Activated T-helper 9 cell treated with anti-CD3 and anti-CD28 coated beads, Interleukin-2, amount 50 U/mL, for 16 hours (primary cell): ENCODE measurements at places on chromosomes 3 and 15.

DNA sequence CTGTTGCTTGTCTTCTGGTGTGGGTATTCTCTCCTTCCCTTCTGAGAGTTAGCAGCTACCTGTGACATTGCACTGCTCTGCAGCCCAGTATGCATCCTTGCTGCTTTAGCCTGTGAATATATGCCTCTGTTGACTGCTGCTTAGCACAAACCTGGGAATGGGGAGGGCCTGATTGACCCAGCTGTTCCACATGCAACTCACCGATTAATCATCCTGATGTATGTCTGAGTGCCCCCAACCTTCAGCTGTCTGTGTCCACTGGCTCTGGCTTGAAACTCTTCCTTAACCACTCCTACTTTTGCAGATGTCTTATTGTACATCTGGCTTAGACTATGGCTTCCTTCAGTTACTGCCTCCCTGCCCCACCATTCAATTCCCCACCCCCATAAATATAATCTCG is 119.1 kb downstream of the RASA2 start:
- DNase-seq, result no peak

DNA sequence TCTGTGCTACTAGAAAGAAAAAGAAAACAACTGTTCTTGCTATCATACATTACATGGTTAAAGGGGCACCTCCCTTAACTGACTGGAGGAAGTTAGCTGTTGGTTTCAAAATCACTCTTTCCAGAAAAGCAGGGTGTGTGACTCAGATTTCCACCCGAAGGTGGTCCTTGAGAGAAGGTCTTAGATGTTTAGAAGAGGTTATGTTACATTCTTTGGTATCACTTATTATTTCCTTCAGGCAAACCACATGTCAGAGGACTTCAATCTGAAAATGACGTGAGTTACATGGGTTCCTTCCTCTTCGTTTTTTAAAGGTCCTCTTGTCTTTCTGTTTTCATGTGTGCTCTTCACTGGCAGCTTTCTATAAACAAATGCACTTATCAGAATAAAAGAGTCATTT is 307.9 kb upstream of the CBLB start:
- peak; percentile 21 for DNase-seq

- no peak for DNase-seq
These were observed 45.0 kb downstream of the RPLP1 start for GRCh38 chr15:69497667-69498066.

GRCh38 chr3:123163141-123163540 is 38.6 kb upstream of the SEC22A start:
- no peak for DNase-seq

GRCh38 chr3:111333642-111334041 is 208.4 kb upstream of the CD96 start:
- no peak for DNase-seq

GRCh38 chr3:133573629-133574194 is at the start of gene CDV3:
Gene CDV3 (plus strand): TSS chr3:133573686. CDS start chr3:133574045, 359 bp downstream.
- no peak for DNase-seq

DNA sequence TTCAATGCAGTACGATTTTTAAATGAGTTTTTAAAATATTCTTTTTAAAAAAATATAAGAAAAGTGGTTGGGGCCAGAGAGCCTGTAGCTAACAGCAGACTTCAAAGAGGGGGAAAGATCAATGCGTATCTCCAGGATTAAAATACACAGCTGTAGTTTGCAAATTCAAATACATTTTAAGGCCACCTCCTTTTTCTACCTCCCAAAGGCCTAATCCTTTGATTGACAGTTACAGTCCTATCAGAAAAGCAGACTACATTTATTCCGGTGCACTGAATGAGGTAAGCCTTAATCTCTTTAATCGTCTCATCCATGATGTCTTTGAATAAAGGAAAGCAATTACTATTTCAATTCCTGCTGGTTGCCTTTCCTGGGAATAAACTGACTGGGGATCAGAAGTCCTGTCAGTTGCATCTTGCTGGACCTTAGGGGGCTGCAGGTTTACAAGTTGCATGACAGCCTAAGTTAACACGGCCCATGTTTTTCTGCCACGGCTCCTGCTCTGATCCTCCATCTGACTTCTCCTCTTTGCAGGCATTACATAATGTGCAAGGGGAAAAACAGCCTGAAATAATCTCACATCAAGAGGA is 51.7 kb downstream of the CADPS start:
- DNase-seq, result no peak

DNA sequence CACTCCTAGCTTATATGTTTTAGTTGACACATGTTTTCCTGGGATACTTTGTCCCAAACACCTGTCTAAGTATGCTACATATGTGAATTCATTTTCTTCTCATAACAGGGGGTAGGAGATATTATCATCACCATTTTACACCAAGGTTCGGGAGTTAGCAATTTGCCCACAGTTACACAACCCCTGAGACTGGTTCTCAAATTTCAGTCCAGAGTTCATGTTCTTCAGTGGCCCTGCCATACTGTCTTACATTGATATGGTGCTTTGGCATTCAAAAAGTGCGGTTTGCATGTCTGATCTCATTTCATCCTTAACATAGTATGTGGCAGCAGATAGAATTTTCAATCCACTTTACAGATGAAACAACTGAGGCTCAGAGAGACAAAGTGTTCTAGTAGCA is 38.4 kb downstream of the ROBO2 start:
- DNase-seq, result no peak

GRCh38 chr3:115108614-115109013 is 38.5 kb downstream of the ZBTB20 start:
- no peak for DNase-seq

GRCh38 chr3:127256138-127256537 is 31.7 kb downstream of the PRR20G start:
- DNase-seq, result no peak

GRCh38 chr15:69472562-69472961 is 19.9 kb downstream of the RPLP1 start:
- DNase-seq, result no peak

DNA sequence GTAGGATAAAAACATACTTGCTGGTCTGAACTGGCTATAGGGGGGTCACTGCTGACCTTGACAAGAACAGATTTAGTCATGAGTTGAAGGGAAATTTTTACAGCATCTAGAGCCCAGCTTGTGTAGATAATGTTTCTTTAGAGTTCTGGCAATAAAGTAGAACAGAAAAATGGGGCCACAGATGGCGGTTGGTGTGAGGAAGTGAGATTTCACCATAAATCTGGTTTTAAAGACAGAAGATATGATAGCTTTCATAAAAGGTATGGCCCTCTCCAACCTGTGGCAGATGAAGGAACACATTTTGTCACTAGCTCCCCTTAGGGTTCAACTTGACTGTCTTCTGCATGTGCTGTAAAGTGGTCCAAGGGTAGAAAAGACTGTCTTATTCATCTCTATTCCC is 24.3 kb upstream of the IMPDH2 start:
- no peak for DNase-seq

GRCh38 chr15:29103824-29104565 is 165.6 kb downstream of the NSMCE3 start:
- peak; percentile 37 for DNase-seq

GRCh38 chr3:143897576-143898295 is 49.5 kb upstream of the SLC9A9 start:
- no peak for DNase-seq

DNA sequence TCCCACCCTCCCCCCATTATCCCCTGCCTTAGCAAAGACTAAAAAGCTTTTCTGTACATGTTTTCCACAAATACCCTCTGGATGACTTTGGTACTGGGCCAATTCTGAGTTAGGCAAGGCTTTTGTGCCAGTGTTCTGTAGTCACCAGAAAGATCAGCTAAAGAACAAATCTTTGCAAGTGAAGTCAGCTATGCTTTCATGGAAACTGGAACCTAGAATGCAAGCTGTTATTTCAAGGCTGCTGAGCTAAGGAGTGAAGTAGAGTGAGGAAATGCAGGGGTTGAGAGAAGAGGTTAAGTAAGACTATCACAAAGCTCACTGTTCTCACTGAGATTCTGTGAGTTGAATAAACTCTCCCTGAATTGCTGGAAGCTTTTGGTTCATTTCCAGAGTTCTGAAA is 107.8 kb upstream of the CNTN3 start:
- DNase-seq, result no peak

GRCh38 chr15:99550077-99550476 is 15.7 kb upstream of the MEF2A start:
- DNase-seq, result no peak

- DNase-seq, result no peak
These were observed 154.5 kb downstream of the FOXP1 start for GRCh38 chr3:71428841-71429596.

DNA sequence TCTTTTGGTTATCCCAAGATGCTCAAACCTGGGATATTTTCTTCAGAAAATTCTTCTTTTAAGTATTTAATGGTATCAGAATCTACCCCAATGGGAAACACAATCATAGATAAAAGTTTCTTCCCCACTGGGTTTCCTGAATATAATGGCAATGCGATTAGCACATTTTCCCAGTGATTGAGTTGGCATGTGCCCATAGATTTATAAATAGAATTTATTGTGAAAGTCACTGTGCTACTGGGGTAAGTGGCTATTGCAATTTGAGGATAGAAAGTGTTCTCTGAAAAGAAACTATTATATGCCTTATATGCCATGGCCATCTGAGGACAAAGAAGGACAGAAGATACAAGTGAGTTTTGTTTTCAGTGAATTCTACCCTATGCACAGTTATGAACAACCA is 99.0 kb upstream of the RBMS3 start:
- no peak for DNase-seq

- DNase-seq, result no peak
These were observed 120.4 kb downstream of the LPP start for GRCh38 chr3:188274249-188274915.

DNA sequence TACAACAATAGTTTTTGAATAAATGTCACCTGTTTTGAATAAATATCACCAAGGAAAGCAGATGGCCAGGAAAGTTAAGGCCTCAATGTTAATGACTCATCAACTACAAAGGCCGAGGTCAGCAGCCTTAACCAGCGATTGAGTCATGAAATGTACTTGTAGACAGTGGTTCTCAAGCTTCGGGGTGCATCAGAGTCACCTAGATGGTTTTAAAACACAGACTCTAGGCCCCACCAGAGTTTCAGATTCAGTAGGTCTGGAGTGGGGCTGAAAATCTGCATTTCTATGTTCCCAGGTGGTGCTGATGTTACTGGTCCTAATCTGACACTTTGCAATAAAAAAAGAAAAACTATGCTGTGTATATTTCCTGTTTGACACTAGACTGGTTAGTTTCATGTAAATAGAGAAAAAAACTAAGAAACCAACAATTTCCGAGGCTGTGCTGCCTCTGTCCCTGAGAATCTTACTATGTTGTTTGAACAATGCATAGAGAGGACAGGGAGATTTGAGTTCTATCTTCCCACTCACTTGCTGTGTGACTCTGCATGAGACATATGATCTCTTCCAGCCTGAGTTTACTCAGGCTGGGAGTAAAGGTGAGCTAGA is 9.8 kb downstream of the RAB27A start:
- DNase-seq, result peak; percentile 36

DNA sequence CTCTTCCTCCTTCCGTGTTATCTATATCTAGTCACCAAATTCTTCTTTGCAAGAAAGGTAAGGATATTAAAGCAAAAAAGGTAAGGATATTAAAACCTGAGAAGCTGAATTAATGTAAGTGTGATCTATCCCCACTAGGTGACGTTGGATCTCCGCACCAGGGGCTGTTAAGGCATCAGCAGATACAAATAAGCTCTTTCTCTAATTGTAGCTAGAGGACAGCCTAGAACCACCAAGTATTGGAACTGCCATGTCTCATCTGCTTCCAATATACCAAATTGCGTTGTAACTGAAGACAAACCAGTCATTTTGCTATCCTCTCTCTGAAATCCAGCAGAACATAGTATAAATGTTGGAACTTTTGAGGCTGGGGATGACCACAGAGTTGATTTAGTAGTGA is 471.2 kb upstream of the TGFBR2 start:
- no peak for DNase-seq

DNA sequence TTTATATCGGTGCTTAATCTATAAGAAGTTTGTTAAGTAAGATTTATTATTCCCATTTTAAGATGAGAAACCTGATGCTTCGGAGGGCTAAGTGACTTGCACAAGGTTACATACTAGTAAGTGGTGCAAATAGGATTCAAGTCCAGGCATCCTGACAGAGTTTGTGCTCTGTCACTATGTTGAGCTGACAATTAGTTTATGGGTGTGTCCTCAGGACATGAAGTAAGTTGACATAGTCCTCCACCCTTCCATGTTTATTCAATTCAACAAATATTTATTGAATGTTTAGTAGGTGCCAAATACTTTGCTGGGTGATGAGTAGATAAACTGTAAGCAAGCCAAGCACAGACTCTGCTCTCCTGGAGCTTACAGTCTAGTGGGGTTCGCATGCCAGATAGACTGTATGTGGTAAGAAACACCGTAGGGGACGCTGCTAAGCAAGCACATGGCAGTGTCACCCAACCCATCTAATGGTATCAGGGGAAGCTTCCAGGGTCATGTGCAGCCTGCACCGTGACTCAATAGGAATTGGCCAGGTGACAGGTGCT is 342.7 kb upstream of the SATB1 start:
- no peak for DNase-seq

GRCh38 chr3:70805061-70805889 is 492.8 kb upstream of the MDFIC2 start:
- no peak for DNase-seq

DNA sequence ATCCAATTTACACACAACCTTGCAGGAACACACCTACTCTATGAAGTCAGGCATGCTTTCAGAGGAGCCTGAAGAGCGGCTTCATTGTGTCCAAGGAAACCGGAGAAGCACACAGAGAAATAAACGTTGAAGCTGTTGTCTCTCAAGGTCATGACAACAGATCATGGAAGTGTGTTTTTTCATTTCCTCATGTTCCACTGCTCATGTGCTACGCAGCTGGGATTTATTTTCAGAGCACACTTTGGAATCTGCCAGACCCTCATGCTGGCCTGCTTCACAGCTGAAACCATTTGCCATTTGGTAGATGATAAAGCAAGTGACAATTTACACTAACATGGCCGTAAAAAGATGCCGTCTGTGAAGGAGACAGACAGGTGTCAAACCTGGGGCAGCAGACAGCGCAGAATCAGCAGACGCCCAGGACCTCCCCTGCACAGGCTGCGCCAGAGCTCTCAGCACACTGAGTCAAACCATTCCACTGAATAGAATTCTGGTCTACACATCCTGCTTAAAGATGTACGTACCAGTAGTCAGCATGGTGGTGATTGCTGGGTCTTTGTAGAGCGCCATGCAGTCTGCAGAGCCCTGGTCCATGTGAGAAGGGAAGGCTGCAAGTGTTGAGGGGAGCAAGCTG is 99.3 kb downstream of the ARNT2 start:
- no peak for DNase-seq

GRCh38 chr3:142808103-142808917 is 80.6 kb downstream of the PCOLCE2 start:
- DNase-seq, result no peak

DNA sequence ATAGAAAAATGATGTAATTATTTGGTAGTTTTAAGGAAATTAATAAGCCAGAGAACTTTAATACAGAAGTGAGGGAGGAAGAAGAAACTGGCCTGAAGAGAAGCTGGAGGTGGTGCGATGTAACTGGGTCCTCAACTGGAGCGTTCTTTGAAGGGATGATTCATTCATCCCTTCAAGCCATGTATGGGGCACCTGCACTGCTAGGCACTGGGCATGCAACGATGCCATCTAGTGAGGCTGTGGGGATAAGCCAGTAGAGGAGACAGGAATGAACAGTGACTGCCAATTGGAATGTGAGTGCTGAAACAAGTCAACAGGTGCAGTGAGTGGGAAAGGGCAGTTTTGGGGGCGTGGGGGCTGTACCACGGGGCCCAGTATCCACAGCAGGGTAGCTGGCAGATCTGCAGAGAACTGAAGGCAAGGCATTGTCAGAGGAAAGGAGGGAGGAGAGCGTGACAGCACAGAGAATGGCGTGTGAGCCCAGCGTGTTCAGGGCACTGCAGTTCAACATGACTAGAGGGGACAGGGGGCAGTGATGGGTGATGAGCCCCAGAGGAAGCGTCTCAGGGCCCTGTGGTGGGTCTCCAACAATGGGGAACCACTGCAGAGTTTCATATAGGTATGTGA is 3.8 kb upstream of the KIF23 start:
- no peak for DNase-seq
